Breast epithelium (tissue), 4 donors: ENCODE measurements at places on chromosomes 5 and 9. TPM values are rescaled to one million over a fixed set of nuclear protein-coding genes. Genes with fewer than 3 reads are reported as not detected.

IL4 gene
- total RNA-seq, result not detected

MED10 gene
- total RNA-seq, result 29.9 TPM

RNF44 gene
- total RNA-seq, result 15.4 TPM

STK32A gene
- total RNA-seq, result 2.0 TPM

MELK gene
- total RNA-seq, result 0.59 TPM

P4HA2 gene
- total RNA-seq, result 26.2 TPM

SH3TC2 gene
- 0.48 TPM for total RNA-seq

CD74 gene
- 393 TPM for total RNA-seq

GPX3 gene
- 2,830 TPM for total RNA-seq

BBLN gene
- total RNA-seq, result 152 TPM

GFPT2 gene
- 52.5 TPM for total RNA-seq

OMD gene
- 30.0 TPM for total RNA-seq

IL5 gene
- not detected for total RNA-seq

C6 gene
- total RNA-seq, result 1.2 TPM

RABGAP1 gene
- 49.1 TPM for total RNA-seq

FOXD4L6 gene
- total RNA-seq, result not detected

MOCS2 gene
- total RNA-seq, result 58.6 TPM

TMEM174 gene
- not detected for total RNA-seq

POU5F2 gene
- 4.2 TPM for total RNA-seq

SPINK1 gene
- total RNA-seq, result not detected

FOXI1 gene
- not detected for total RNA-seq

PPP3R2 gene
- total RNA-seq, result not detected

GLRA1 gene
- not detected for total RNA-seq

LPAR1 gene
- 79.3 TPM for total RNA-seq

RALGPS1 gene
- 5.8 TPM for total RNA-seq

CTXN3 gene
- total RNA-seq, result not detected

LIX1 gene
- total RNA-seq, result not detected

MOB3B gene
- 12.8 TPM for total RNA-seq

BSPRY gene
- 35.3 TPM for total RNA-seq

APBA1 gene
- 8.0 TPM for total RNA-seq

OR1J2 gene
- total RNA-seq, result not detected

NMUR2 gene
- 0.33 TPM for total RNA-seq

PANK3 gene
- 41.0 TPM for total RNA-seq

SLC25A51 gene
- total RNA-seq, result 43.7 TPM
